CD8-positive, alpha-beta T cell (primary cell): ENCODE measurements at places on chromosomes 7 and 10.

DNA sequence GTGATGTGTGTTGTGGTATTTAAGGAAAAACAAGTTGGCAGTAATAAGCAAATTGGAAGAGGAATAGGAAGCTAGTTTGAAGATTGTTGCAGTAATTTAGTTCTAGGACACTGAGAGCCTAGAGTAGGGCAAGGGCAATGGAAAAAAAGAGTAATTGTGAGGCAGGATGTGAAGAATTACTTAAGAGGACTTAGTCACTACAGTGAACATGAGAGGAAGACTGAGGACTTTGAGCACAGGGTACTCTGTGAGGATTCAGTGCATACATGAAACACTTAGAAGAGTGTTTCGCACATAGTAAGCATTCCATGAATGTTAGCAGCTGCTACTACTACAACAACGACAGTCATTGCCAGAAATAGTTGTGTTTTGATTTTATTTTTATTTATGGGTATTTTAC is 30.9 kb upstream of the DKK1 start:
- DNase-seq: no peak

GRCh38 chr10:29102233-29102632 is 186.6 kb upstream of the LYZL1 start:
- no peak for DNase-seq

- no peak for DNase-seq
These were observed 37.4 kb downstream of the RGS10 start for GRCh38 chr10:119505131-119505551.

DNA sequence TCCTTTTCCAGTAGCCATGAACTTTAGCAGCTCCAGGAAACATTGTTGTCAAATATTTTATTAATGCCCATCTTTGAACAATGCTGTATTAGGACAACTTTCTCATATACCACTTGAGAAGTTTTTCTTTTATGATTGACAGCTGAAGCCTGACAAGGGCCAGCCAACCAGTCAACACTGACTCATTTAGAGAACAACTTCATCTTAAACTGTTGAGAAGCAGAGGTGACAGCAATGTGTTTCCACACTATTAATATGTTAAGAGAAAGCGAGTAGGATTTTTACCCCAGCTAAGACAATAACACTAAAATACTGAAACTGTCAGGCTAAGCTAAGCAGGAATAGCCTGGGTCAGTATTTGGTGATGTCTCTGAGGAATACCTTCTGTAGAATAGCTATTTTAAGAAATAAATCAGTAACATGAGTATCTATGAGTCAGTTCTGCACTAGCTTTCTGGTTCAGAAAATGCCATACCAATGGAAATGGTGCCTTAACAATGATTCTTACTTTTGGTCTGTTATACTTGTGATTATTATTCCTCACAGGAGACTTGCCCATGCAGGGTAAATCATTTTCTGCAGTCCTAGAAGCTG is 168.8 kb upstream of the POT1 start:
- DNase-seq: no peak

DNA sequence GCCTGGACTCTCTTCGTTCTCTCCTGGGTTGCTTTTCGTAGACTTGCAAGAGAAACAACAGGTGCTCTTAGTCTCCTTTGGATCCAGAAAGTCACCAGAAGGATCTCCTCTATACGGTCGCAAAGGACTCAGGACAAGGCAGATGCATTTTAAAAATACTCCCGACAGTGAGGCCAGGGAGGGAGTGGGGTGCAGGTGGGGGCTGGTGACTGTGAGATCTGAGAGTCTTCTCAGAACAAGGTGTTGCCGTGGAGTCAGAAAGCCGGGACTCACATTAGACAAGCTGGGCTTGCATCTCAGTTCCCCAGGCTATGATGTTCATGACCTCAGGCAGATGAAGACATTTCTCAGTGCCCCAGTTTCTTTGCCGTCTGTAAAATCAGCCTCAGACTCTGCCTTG is 507.2 kb downstream of the TCERG1L start:
- DNase-seq: no peak

GRCh38 chr10:73478636-73479035 is 17.2 kb downstream of the PPP3CB start:
- DNase-seq: no peak

DNA sequence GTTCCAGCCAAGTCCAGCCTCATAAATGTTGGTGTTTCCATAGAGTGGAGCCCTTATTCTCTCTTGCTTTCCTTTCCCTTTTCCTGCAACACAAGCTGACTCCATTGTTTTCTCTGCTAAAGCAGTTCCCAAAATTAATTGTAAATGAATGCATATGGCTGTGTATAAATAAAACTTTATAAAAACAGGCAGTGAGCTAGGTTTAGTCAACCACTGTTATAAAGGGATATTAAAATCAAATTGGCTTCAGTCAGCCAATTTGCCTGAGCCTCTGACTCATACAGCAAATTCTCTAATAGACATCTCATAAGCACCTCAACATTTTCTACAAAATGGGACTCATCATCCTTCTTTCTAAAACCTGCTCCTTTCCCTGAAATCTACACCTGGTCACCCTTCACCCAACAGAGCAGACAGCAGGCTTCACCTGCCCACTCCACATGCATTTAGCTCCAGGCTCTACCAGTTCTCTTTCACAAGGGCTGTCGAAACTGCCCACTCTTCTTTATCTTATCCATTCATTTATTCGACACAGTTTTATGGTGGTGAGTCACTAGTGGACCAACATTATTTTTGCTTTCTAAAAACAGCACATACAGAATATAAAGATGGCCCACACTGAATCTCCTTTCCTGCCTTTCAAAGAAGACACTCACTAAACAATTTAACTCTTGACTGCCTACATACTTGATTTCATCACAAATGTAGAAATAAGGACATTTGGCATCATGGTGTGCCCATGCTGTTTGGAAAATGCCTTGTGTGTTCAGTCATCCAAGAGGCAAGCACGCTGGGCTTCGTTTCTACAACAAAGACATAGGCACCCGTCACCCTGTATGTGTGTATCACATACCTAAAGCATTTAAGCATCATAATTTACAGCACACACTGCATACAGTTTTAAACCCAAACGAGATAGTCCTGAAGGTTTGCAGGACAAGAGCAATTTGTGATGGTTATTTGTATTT is 74.6 kb upstream of the C7orf33 start:
- no peak for DNase-seq

DNA sequence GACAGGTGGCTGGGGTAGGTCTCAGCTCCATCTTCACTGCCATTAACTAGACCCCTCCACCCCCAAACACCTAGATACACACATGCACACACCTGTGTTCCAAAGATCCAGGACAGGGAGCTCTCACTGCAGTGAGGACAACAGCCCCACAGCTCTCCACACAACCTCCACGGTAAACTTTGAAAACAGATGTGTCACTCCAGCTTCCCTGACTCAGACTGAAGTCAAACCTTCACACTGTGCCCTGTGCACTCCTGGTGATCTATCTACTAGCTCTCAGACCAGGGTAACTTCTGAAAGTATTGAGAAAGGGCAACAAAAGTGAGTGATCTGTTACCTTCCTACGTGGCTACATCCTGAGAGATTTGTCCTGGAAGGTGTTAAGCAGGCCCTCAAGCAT is 519.8 kb downstream of the XPNPEP1 start:
- no peak for DNase-seq

DNA sequence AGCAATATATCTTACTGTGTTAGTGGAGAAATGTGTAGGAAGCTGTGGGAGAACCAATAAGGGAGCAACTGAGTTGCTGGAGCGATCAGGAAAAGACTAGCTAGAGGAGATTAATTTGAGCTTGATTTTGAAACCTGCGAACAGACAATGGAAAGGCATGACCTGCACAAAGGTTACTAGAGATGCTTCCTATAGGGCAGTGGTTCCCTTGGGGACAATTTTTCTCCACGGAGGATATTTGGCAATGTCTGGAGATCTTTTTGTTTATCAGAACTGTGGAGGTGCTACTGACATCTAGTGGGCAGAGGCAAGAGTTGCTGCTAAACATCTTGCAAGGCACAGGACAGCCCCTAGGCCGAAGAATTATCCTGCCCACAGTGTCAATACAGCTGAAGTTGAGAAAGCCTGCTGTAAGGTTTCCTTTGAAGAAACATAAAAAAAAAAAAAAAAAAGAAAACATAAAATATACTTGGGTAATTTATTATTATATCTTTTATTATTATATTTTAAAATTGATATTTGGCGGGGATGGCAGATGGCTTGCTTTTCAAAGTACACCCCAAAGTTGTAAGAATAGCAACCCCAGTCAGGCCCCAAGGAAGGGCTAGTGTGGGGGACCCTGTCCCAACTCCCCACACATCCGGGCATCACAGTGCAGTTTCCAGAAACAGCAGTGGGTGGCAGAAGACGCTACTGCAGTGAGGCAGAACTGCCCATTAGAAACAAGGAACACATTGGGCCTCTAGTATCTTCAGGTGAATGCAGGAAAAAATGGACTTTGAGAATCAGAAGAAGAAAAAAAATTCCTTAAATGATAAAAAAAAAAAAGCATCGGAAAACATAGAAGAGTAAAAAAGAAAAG is 481.6 kb downstream of the SH2D4B start:
- DNase-seq: peak; percentile 16

DNA sequence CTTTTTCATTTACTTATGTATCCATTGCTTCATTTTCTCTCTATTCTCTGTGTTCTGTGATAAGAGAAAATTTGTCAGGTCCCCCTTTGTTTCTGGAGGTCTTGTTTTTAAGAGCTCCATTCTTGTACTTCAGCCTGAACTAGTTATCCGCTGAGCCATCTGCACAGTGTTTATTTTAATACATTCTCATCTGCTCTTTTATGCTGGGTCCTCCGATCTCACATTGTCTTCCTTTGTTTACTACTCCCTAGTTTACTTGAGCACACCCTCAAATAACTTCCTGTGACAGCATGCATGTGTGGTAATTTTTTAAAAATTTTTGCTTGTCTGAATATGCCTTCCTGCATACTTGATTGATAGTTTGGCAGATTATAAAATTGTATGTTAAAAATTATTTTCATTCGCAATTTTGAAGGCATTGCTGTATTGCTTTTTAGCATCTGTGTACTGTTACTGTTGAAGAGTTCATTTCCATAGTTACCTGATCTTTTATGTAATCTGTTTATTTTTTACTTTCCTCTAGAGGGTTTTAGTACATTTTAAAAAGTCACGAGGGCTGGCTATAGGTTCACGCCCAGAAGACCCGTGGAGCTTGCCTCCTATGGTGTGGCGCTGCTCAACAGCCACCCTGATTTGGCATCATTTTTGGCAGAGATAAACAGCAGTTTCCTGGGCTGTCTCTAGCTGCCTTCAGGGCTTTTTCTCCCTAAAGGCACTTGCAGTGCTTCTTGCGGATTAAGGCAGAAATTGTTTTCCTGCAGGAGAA is 31.9 kb downstream of the RSBN1L start:
- DNase-seq: no peak

- DNase-seq: no peak
These were observed 38.6 kb upstream of the SFRP5 start for GRCh38 chr10:97810446-97810845.
